ENCODE measurements at places on chromosomes 3 and 15. TPM values are rescaled to one million over a fixed set of nuclear protein-coding genes. Genes with fewer than 3 reads are reported as not detected.
A peak's percentile ranks its signal among the peaks of the same experiment; 100 is the strongest.

DNA sequence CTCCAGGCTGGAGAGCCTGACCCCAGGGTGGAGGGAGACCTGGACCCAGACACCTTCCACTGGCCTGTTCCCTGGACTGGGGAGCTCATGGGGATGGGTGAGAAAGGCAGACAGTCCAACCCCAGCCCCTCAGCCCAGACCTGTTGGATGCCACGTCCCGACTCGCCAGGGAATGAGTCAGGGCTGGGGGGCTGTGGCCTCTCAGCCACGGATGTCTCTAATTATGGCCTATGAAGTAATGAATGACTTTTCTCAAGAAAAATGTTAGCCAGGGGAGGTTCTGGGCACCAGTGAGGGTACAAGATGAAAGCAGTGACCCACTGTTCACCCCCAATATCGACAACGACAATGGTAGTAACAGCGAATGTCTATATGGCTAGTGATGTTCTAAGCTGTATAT lies 107.0 kb upstream of the RPL32 start:
- no peak for DNase-seq

DNA sequence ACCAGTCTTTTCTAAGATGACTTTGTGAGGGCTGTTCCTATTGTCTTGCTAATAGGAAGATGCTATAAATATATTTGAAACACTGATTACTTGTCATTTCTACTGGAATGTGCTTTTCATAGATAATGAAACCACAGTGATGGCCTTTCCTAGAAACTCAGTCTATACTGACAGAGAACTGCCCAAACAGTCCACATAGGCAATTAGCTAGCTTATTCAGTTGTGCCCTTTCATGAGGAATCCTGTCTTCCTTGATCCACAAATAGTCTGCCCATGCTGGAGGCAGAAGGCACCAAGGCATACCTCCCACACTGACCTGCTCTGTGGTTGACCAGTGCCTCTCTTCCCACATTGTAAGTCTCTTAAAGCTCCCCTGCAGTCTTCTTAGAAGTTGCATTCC lies 135.9 kb downstream of the CMSS1 start:
- no peak for DNase-seq

DNA sequence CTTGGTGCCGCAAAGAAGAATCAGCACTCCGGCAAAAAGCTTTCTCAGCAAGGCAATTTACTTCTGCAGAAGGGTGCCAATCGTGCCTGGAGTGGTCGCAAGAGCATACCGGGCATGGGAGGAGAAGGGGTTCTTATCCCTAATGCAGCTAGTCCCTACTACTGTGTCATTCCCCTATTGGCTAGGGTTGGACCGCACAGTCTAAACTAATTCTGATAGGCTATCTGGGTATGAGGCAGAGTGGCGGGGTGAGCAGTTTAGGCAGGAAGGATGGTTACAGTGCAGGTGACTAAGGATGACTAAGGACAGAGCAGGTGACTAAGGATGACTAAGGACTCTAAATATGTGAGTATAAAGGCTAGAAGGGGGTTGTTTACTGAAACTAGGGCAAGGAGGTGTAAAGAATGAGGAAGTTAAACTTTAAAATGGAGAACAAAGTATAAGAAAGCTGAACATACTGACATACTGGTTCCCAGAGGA lies 52.9 kb downstream of the PGBD4 start:
- DNase-seq, result peak; percentile 17

- DNase-seq, result no peak
Measured at GRCh38 chr3:115254492-115255196, 107.6 kb upstream of the ZBTB20 start.

P3H2 gene
- total RNA-seq, result not detected

- no peak for DNase-seq
Measured at GRCh38 chr3:53189276-53189675, 28.3 kb downstream of the PRKCD start.

Data from activated CD8-positive, alpha-beta T cell treated with anti-CD3 and anti-CD28 coated beads for 36 hours (primary cell).